Prostate gland (tissue), 2 donors: ENCODE measurements at places on chromosomes 3 and 15.

DNA sequence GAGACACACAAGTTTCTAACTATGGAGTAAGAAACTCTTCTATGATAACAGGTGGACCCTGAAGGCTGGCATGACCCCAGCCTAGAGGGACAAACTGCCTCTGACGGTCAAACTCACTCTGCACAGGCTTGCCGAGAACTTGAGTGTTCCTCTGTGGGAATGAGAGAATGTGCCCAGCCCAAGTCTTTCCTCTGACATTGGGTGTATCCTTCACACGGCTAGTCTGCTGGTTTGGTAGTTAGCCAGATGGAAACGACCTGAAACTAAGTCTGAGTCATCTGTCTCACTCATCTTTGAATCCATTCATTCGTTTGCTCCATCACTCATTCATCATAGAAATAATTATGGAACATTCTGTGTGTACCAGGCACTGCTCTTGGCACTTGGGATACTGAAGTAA lies 198.4 kb downstream of the ATP10A start:
- no peak for DNase-seq

GRCh38 chr3:9308298-9308990 lies 54.4 kb upstream of the THUMPD3 start:
- DNase-seq, result no peak

DNA sequence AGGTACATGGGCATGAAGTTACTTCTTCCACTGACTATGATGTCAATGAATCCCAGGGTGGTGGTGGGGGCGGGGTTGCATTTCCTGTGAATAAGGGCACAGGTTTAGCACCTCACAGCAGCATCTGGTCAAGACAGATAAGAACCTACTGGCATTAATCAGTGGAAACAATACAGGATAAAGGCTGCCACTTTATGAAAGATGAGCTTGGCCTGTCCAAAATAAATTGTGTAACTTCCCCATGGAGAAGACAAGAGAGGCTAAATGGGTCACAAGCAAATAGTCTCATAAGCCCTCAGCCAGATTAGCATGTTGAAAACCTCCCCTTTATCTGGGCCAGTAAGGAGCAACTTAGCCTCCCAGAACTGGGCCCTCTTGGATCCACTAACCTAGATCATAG lies 27.4 kb upstream of the PLSCR2 start:
- DNase-seq, result no peak

GRCh38 chr15:35305946-35306345 lies 220.9 kb upstream of the NANOGP8 start:
- no peak for DNase-seq

DNA sequence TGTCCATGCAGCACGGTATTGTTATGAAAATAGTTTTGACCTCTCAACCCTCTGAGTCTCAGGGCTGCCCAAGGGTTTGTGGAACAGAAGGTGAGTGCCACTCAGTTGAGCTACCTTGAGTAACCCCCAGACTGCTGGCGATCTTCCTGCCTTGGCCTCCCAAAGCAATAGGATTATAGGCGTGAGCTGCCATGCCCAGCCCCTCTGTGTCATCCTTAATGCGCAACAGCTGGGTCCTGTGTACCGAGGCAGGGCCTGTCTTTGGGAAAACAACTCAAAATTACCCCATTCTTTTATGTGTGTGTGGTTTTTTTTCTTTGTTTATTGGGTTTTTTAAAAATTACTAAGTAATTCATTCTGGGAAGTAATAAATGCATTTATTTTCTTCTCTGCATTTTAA lies 78.3 kb upstream of the TPM1 start:
- DNase-seq, result no peak

GRCh38 chr3:29267226-29267625 lies 13.6 kb upstream of the RBMS3 start:
- no peak for DNase-seq

DNA sequence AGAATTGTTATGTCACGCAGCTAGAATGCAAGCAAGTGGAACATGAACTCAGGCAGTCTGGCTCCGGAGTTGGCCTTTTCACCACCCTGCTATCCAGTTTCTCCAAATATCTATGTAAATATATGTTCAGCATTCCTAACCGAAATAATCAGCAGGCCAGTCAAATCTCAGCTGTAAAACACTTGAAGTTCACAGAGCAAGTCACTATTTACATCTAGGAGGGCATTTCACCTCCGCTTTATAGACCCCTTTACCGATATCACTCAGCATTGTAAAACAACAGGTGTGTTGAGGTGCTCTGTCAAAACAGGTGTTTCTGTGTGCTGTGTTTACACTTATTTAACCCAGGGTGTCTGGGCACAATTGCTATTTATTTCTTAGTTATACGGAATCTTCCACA lies 12.2 kb upstream of the HES1 start:
- DNase-seq, result no peak
